Gastroesophageal sphincter (tissue), 4 donors: ENCODE measurements at places on chromosomes 1 and 21. TPM values are rescaled to one million over a fixed set of nuclear protein-coding genes. Genes with fewer than 3 reads are reported as not detected.

The IGFN1 gene
- total RNA-seq, result not detected

The TNFSF18 gene
- 0.23 TPM for total RNA-seq

The LACTBL1 gene
- total RNA-seq, result not detected

The MNDA gene
- total RNA-seq, result 8.6 TPM

The TRABD2B gene
- total RNA-seq, result 3.6 TPM

The GBP1 gene
- 20.2 TPM for total RNA-seq

The COPA gene
- total RNA-seq, result 123 TPM

DNA sequence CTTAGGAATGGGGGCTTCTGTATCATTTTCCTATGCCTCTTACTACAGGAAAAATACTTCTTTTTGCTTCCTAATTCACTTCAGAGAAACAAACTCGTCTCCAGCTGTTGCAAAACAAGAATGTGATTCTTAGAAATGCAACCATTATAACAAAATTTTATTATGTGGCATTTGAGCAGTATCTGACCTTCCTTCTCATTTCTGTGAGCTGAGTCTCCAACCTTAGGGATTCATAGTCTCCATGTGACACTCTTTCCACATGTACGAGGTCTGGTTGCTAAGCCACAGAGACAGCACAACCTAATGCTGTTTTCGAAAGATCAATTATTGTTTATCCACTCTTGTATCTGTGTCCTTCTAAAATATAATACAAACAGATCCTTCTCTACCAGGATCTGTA lies 75.3 kb upstream of the RGS4 start:
- ATAC-seq, result no peak

- ATAC-seq, result no peak
Measured at GRCh38 chr21:46057710-46058241, 40.1 kb upstream of the COL6A2 start.

- no peak for ATAC-seq
Measured at GRCh38 chr1:159334797-159335196, 32.7 kb downstream of the FCER1A start.

DNA sequence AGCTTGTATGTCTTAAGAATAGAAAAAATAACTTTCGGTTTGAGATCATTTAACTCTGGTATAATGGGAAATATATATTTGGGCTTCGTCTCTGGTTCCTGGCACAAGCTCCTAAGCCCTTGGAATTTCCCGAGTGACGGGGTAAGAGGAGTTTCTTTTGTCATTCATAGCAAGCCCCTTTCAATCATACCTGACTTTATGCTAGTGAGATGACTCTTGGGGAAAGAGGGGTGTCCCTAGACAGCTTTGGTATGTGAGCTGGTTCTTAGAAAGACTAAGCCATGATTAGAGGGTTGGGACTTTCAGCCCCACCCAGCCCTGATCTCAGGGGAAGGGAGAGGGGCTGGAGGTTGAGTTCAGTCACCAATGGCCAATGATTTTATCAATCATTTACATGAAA lies 13.9 kb upstream of the MTARC1 start:
- no peak for ATAC-seq

- no peak for ATAC-seq
Measured at GRCh38 chr1:223208164-223209076, 65.4 kb upstream of the TLR5 start.

DNA sequence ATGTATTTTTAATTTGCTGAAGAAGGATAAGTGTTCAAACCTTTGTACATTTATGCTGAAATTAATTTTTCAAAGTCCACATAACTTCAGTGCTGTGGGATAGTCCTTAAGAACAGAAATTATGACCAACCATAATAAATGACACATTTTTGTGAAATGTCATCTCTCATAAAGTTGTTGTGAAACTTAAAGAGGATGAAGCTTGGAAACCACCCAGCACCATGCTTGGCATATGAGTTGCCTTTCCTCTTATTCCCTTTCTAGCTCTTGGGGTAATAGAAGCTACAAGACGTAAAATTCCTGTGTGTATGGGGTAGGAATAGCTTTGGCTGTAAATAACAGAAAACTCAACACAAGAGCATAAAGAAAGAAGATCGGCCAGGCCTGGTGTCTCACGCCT lies 18.9 kb upstream of the USP24 start:
- ATAC-seq, result no peak

GRCh38 chr21:44626262-44626661 lies 631 bp upstream of the KRTAP10-9 start:
- no peak for ATAC-seq

DNA sequence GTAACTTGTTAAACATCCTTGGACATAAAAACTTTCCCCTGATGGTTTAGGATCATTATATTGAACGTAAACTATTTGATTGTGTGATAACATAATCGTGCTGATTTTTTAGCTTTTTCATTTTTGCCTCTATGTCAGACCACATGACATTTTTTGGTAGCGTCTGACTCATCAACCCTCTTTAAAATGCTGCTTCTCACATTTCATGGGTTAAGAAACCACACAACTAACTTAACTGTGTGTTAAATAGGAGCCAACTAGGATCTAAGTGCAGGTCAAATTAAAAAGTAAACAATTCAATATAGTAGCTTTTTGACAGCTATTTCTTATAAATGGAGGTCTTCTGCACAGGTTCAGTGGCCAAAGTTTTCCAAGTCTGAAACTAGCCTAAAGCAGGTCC lies 9.8 kb downstream of the BTG3 start:
- ATAC-seq, result no peak

GRCh38 chr1:219416598-219417238 lies 196.2 kb downstream of the ZC3H11B start:
- peak; percentile 38 for ATAC-seq

- ATAC-seq, result no peak
Measured at GRCh38 chr21:45310459-45310858, 22.8 kb upstream of the POFUT2 start.

GRCh38 chr1:21855257-21856096 lies 43.4 kb downstream of the LDLRAD2 start:
- no peak for ATAC-seq

DNA sequence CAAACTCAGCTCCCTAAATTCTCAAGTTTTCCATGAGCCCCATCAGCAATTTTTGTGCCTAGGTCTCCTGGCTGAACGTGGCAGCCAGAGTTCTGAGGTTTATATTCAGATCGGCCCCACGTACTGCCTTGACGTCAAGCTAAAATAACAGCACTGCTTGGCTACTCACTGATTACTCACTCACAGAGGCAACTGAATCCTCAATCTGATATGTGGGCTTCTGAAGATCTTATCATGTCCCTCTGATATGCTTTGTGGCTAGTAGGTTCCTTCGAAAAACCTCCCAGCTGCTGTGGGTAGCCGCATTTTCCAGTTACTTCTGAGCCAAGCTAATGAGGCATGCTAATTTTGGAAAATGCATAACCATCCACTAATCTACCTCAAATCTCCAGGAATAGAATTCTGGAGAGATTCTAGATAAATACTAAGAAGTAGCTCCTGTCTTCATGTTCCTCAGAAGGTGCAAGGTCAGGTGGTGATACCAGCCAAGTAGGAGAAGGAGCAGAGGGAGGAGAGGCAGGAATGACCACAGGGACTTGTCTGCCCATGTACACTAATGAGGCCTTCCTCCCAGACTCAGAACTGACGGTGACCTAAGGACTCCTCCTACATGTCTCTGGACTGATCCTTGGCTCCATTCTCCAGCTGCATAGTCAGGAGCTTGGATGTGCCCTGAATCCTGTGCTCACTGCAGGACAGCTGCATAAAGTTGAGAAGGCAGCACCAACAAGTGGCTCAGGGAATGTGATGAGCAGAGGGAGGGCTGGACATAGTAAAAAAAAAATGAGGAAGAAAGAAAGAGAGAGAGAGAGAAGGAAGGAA lies 263.7 kb downstream of the TNR start:
- no peak for ATAC-seq

DNA sequence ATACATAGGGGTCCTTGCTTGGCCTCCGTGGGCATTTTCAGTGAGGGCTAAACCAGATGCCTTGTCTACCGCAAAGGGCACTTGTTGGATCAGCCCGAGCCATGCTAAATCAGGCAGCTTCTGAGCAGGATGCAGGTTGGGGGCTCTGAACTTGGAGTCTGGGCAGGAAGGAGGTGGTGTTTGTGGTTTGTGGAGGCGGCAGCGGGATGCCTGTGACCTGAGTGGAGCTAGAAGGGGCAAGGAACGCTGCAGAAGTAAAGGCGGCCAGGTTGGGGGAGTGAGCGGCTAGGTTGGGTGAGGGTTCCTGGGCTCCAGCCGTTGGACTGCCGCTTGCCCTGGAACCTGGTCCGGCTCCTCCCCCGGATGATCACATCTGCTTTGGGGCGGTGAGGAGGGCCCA lies 183.9 kb downstream of the CAMTA1 start:
- ATAC-seq, result no peak

DNA sequence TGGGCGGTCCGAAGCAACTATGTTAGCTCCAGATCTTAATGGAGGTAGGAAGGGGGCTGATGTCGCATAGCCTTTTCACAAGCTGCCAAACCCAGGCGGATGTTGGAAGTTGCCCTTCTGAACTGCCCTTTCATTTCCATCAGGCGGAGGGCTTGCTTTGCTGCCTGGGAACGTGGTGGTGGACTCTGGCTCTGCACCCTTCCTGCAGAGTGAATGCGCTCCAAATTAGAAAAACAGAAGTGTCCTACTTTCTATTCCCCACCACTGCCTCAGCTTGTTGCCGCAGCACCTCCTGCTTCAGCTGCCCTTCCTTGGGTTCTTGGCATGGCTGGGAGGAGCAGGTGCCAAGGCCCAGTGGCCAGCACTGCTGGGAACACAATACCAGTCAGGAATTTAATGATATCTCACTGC lies 60.6 kb downstream of the AK4 start:
- ATAC-seq, result no peak

DNA sequence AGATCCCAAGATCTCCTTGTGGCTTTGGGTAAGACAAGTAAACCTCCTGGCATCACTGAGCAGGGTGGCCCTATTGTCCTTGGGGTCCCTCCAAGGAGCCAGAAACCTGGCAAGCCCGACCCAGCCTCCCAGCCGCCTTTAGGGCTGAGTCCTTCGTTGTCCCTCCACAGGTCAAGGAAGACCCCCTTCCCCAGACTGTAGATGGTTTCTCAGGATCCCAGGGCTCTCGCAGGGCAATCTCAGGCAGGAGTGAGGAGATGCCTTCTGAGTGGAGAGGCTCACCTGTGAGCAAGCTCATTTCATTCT lies 71.6 kb upstream of the CSF3R start:
- no peak for ATAC-seq

GRCh38 chr1:39646232-39647081 lies 7.0 kb upstream of the HEYL start:
- peak; percentile 77 for ATAC-seq

DNA sequence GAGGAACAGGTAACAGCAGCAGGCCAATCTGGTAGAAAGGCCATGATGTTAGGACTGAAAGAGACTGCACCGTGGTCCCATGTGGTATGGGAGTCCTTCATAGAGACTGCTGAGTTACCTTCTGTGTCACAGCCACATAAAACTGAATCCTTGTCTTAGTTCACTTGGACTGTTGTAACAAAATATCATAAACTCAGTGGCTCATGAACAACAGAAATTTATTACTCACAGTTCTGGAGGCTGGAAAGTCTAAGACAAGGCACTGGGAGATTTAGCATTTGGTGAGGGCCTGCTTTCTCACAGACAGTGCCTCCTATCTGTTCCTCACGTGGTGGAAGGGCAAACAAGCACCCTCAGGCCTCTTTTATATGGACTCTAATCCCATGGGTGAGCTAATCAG lies 67.5 kb downstream of the CD2 start:
- no peak for ATAC-seq

GRCh38 chr1:195898924-195899323 lies 709.3 kb downstream of the KCNT2 start:
- ATAC-seq, result no peak

DNA sequence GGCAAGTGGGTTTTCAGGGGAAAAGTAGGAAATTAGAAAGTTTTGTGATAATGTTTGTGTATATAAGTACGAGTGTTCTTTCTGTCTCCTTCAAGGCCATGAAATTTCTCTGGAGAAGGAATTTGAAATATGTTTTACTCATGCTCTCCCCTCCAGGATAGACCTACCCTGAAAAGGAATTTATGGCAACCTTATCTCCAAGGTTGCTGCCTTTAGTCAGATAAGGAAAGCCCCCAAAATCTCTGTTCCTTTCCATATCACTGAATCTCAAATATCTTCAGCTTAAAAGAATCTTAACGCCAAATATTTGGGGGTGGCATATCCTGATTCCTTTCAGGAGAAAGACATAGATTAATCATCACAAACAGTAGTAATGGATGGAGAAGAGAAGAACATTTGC lies 499 bp upstream of the C4BPB start:
- ATAC-seq, result no peak

GRCh38 chr1:8858888-8859706 lies 19.4 kb downstream of the ENO1 start:
- peak; percentile 64 for ATAC-seq

DNA sequence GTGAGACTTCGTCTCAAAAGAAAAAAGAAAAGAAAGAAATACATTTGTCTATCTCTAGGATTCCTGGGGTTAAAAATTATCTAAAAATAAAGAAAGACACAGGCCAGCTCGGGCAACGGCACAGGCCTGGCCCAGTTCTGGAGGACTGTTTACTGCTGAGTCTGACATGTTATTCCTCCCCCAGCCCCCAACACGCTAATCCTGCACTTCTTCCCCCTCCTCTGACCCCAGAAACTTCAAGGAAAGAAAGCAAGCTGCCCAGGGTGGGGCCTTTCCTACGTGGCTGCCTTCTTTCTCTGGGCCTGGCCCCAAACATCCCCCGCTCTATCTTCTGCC lies 40.0 kb downstream of the ACOT7 start:
- no peak for ATAC-seq

GRCh38 chr1:161082996-161083747 lies 6.2 kb downstream of the NECTIN4 start:
- ATAC-seq, result peak; percentile 96

GRCh38 chr1:245129319-245130240 lies 25.2 kb upstream of the KIF26B start:
- no peak for ATAC-seq

- no peak for ATAC-seq
Measured at GRCh38 chr1:23171181-23171755, 2.6 kb upstream of the LUZP1 start.

DNA sequence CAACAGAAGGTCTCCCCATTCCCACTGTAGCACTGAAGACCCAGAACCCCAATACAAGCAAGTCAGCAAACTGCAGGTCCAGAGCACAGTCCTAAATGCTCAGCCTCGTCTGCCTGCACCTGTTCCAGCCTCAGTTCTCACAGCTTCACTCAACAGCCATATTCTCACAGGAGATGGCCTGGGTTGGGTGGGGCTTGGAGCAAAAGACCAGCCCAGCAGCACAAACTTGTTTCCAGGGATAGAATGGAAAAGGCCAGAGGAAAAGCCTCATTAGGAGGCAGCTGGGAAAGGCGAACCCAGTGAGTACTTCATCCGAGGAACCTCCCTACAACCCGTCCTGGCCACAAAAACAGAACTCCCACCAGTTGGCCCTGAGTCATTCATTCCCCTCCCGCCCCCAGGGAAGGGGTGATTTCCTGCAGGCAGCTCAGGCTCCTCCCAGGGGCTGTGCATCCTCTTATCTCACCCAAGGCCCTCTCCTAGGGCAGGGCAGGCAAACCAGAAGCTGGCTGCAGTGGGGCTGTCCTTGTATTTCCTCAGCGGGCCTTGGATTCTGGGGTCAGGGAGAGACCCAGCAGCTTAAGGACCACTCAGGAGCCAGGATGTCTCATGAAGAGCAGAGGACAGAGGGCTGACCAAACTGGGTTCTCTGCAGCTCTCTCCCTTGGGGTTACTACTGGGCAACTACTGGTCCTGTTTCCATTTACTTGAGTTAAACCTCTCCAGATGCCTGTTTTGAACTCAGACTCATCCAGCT lies 7.4 kb upstream of the MPL start:
- ATAC-seq, result peak; percentile 75

- ATAC-seq, result no peak
Measured at GRCh38 chr1:67834246-67834877, 1.1 kb upstream of the GNG12 start.

GRCh38 chr1:185363205-185363604 lies 46.2 kb upstream of the IVNS1ABP start:
- ATAC-seq, result no peak
